Activated CD4-positive, alpha-beta T cell treated with anti-CD3 and anti-CD28 coated beads for 1 hour (primary cell): ENCODE measurements at places on chromosomes 7 and 10.

DNA sequence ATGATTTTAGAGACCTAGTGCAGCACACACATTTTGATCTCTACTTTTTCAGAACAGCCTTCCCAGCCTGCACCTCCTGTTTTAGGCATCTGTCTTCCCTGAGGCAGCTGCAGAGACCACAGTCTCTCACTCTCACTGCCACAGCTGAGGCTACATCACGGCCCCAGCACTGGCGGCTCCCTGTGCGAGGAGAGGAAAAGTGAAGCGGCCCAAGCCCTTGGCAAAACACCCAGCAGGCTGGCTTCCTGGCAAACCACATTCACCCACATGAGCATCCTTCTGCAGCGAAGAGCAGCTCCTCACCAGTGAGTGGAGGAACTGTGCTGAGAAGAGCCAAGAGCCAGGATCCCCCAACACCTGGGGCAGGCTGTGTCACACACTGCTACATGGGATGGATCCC is 14.0 kb downstream of the HUS1 start:
- no peak for DNase-seq

DNA sequence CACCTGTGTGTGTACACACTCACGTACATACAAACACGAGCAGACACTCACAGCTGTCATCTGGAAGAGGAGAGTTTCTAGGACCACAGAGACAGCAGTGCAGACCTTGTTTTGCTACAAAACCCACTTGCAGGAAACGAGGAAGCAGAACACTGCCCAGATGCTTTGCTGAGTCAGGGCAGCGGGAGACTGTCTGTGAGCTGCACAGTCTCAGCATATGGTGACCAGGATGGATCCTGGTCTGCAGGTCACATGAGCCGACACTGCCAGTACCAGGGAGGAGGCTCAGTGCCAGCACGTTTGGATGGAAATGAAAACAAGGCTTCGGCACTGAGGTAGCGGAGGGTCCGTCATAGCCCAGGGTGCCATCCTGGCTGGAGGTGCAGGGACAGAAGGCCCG is 117.6 kb upstream of the DPP6 start:
- DNase-seq: no peak

- DNase-seq: peak; percentile 75
Measured at GRCh38 chr10:73940634-73941221, 29.8 kb downstream of the PLAU start.

- DNase-seq: peak; percentile 31
Measured at GRCh38 chr7:101538596-101539459, 90.3 kb downstream of the MYL10 start.

- DNase-seq: no peak
Measured at GRCh38 chr10:62025901-62026879, 124.7 kb downstream of the ARID5B start.

GRCh38 chr7:125347269-125347668 is 417.6 kb upstream of the POT1 start:
- DNase-seq: no peak

DNA sequence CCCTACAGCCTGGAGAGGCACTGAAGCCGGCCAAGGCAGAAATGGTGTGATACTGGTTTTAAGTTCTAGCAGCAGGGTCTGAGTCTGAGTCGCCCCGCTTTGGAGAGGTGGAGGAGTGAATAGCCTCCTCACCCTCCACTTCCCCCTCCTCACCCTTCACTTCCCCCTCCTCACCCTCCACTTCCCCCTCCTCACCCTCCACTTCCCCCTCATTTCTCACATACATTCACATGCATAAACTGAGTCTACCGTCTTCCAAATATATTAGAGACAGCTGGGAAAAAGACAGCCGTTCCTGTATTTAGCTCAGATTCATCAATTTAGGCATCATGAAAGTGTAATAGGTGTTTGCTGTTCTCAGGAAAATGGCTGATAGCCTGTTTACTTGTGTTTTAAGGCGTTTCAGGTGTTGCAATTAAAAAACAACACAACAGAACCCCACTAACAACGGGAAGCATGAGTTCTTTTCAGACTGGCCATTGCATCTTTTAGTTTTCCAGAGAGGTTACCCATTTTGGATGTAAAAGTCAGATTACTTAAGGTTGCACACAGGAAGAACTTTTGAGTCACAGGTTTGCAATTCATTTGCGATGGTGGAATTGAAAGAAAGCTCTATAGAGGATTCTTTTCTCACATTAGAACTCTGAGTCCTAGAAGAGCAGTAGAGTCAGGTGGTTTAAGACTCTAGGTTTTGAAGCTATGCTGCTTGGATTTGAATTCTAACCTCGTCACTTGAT is 861 bp downstream of the NRBF2 start:
- DNase-seq: no peak

- DNase-seq: no peak
Measured at GRCh38 chr10:124943301-124944092, 1.6 kb downstream of the ZRANB1 start.

- no peak for DNase-seq
Measured at GRCh38 chr7:127922656-127923055, 108.6 kb downstream of the LRRC4 start.

GRCh38 chr7:128878226-128879105 is 15.8 kb downstream of the ATP6V1F start:
- DNase-seq: no peak

GRCh38 chr10:104303594-104304355 is 34.5 kb downstream of the ITPRIP start:
- no peak for DNase-seq

DNA sequence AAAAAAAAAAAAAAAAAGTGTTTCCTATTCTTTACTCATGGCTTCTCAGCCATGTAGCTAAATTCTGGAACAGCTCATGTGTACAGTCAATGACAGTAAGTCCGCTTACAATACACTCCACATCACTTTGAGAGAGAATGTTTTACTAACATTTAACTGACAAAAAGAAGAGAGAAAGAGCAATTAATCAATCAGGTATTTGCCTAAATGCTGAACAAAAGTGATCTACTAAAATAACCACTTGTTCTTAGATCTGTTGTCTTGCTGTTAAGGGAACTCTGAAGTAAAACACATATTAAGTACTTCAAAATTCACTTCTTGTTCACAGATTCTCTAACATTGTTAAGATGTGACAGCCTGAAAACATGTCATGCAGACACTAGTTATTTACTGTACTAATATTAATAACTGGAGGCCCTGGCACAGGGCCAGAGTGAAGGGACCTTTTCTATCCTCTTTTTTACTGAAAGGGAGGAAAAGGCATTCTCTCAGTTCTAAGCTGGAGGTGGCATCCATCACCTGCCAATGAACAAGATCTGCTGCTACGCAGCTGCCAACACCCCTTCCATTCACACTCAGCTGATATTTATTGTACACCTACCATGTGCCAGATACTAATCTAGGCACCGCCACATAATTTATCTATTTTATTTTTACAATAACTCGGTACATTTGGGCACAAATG is 72.6 kb downstream of the AHR start:
- DNase-seq: no peak

GRCh38 chr7:37117292-37117691 is 331.4 kb downstream of the ELMO1 start:
- DNase-seq: no peak

DNA sequence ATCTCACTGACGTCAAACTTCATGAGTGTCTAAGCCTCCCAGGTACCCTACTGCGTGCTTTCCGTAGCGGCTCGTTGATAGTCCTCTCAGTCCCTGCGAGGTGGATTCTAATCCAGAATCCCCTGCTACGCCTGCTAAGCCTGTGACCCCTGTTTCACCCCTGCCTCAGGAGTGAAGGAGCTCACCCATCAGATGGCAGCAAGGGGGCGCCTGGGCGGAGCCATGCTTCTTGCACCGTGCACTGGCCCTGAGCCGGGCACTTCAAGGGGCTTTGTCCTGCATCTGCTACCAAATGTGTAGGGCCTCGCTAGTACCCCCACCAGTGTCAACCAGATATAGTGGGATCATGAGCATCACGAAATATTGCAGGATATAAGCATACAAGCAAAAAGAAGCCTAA is 918 bp upstream of the STRA8 start:
- no peak for DNase-seq

DNA sequence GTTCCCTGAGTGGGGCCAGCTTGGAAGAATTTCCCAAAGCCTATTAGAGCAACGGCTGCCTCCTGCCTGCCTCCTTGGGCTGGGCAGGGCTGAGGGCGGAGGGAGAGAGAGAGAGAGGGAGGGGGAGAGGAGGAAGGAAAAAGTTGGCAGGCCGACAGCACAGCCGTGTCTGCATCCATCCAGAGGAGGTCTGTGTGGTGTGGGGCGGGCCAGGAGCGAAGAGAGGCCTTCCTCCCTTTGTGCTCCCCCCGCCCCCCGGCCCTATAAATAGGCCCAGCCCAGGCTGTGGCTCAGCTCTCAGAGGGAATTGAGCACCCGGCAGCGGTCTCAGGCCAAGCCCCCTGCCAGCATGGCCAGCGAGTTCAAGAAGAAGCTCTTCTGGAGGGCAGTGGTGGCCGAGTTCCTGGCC is at the start of gene AQP1:
Gene AQP1, plus strand, starts transcription at position 293 of the 409 bp plus-strand sequence. Its CDS starts 57 bp downstream, at position 350.
- no peak for DNase-seq

- DNase-seq: no peak
Measured at GRCh38 chr10:129993621-129994020, 29.5 kb upstream of the EBF3 start.

- no peak for DNase-seq
Measured at GRCh38 chr7:128190051-128190647, 50.9 kb upstream of the LEP start.

- DNase-seq: no peak
Measured at GRCh38 chr10:4332764-4333458, 493.1 kb upstream of the AKR1E2 start.

GRCh38 chr10:42755028-42755451 is 27.6 kb upstream of the BMS1 start:
- no peak for DNase-seq

DNA sequence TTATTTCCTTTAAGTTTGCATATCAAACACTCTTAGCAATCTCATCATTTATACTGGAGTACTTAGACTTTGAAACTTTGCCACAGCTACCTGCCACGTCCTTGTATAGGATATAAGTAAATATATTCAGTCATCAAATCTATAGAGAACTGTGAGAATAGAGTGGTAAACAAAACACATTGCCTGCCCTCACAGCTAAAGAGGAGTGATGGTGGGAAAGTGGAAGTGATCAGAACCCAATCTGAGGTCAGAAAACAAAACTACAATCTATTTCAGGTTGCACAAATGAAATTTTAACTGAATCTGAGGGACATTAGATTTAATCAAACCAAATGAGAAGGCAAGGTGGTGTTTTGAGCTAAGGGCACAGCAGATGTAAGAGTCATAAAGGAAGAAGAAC is 74.8 kb downstream of the ZEB1 start:
- no peak for DNase-seq

DNA sequence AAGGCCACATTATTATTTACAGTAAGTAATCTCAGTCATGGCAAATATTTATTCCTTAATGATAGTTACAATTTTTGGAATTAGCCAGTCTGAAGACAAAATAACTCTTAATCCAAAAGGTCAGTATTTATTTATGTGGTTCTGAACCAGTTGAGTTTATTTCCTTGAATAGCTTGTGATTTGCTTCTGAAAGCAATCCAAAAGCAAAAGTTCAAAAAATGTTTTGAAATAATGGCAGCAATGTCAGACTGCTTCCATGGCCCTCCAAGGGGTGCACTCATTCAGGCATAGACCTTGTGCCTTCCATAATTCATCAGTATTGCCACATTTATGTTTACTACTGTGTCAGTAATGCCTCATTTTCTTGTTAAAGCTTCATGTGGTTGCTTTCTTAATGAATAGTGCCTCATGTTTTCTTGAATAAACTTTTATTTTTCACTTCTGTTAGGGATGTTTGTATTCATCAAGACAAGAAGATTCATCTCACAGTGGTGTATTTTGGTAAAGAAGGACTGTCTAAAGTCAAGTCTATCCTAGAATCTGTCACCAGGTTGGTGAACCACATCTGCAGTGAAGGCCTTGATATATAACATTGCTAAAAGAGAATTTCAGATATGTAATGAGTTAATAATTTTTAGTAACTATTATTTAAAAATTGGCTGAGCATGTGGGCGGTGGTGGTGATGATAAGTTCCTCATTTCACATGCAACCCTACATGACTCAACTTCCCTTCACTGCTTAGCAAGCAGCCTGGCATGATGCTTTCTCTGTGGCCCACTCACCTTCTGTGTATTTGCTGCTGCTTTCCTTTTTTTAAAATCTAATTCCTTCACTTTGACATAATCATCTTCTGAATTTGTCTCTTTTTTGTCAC is 22.0 kb downstream of the CSGALNACT2 start:
- no peak for DNase-seq

GRCh38 chr10:75287697-75288096 is 51.9 kb upstream of the COMTD1 start:
- DNase-seq: no peak
